ENCODE measurements at places on chromosomes 16 and 17. TPM values are rescaled to one million over a fixed set of nuclear protein-coding genes. Genes with fewer than 3 reads are reported as not detected.
A peak's percentile ranks its signal among the peaks of the same experiment; 100 is the strongest.

Gene PTX4
- not detected for total RNA-seq

Gene TEKT5
- total RNA-seq: 0.57 TPM

Gene RAD51C
- 20.2 TPM for total RNA-seq

GRCh38 chr17:8781776-8782175 lies 17.4 kb downstream of the MFSD6L start:
- no peak for DNase-seq

DNA sequence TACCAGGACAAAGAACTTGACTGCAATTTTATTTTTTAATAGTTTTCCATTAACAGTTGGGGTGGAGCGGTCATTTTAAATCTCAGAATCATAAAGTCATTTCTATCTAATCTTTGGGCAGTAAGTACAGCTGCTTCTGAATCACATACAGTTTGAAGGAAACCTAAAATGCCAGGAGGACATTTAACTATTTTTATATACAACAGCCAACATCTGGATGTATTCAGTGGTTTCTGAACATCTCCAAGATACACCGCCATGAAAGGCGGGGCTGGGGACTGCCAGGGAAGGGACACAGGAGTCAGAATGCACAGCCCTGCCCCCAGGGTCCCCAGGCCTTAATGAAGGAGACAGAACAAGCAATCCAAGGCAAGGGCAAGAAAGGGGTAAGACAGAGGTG lies 392.3 kb downstream of the SLC39A11 start:
- DNase-seq: no peak

- peak; percentile 94 for DNase-seq
These were observed 7.1 kb upstream of the TEX19 start for GRCh38 chr17:82351713-82352488.

- DNase-seq: no peak
These were observed 436.8 kb downstream of the KCNJ2 start for GRCh38 chr17:70606086-70606485.

DNA sequence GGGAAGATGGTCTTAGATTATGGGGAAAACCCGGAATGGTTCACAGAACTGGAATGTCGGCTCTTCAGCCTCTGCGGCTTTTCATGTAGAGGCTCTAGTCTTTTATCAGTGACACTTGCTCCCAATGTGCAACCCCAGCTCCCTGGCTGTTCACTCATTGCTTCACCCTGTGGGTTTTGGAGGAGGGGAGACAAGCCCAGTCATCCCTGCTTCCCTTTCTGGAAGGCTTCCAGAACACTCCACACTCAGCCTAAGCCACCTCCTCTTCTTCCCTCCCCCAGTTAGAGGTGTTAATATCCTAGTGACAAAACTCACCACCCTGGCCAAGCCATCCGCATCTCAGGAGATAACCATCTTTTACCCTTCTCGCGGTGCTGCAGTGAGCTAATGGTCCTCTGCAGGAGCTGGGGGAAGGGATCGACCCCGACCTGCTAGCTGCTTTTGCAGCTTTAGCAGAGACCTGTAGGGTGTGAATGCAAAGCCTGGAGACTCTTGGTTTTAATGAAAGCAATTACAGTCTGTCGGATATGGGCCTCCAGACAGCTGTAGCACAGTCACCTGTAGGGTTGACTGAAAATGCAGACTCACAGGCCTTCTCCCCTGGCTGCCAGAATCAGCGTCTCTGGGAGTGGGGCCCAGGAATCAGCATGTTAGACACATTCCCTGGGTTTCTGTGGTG lies 24.3 kb upstream of the LASP1NB start:
- no peak for DNase-seq

GRCh38 chr17:9899280-9900043 lies 5.6 kb downstream of the RCVRN start:
- no peak for DNase-seq

DNA sequence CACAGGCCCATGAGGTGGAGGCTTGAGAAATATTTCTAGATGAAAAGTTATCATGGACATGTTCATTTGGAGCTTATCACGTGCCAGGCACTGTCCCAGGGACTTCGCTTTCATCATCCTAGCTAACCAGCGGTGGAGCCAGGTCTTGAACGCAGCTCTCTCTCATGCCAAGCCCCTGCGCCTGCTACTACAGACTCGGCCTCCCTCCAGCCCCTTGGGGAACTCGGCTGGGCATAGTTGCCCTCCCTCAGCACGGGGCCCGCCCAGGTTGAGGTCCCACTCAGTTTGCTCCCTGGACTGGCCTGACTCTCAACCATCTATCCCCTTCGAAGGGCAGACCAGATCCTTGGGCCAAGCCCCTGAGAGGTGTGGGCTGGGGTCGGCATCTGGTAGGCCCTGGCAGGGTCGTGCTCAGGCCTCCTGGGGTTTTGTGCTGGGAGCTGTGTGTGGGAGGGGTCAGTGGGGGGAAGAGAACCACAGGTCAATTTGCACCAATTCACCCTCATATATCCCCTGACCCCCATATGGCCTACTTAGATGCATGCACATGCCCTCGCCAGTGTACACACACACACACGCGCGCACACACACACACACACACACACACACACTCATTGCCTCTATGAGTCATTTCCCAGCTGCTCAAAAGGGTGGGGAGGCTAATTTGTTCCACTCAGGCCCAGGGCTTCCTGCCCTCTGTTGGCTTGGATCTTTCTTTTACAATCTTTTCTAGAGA lies 12.1 kb upstream of the SCN4A start:
- DNase-seq: peak; percentile 48
